H1 (cell line): ENCODE measurements at places on chromosomes 2 and 18. TPM values are rescaled to one million over a fixed set of nuclear protein-coding genes. Genes with fewer than 3 reads are reported as not detected.

CCBE1 gene
- 2.6 and 4.4 TPM in 2 replicates for total RNA-seq

NDC80 gene
- 40.3 and 45.0 TPM in 2 replicates for total RNA-seq

MAP3K19 gene
- not detected in 2 replicates for total RNA-seq

DPP4 gene
- 3.1 and 3.3 TPM in 2 replicates for total RNA-seq

CXCR1 gene
- total RNA-seq: not detected in 2 replicates

NEB gene
- 2.5 and 2.6 TPM in 2 replicates for total RNA-seq

- no peak for DNase-seq
- H3K4me3 ChIP-seq: no peak overlapping the region
- H3K27ac ChIP-seq: no peak overlapping the region
- H3K36me3 ChIP-seq: no peaks in the 10 kb centered on the region
- H3K4me1 ChIP-seq: no peaks in the 10 kb centered on the region
These were observed 81.9 kb upstream of the TMEM178A start for GRCh38 chr2:39583781-39584180.

DNA sequence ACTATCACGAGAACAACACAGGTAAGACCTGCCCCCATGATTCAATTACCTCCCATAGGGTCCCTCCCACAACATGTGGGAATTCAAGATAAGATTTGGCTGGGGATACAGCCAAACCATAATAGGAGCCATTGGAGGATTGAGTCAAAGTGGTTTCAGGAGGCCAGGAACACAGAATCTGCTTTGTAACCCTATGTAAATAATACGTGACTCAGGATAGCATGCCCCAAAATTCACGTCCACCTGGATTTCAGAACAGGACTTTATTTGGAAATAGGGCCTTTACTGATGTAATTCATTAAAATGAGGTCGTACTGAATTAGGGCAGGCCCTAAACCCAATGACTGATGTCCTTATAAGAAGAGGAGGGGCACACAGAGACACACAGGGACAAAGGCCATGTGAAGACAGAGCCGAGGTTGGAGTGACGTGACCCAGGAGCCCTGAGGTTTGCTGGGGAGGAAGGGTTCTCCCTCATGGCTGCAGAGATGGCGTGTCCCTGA is 16.0 kb upstream of the CNDP2 start:
- no peaks in the 10 kb centered on the region for H3K36me3 ChIP-seq
- no peak overlapping the region for H3K4me3 ChIP-seq
- DNase-seq: no peak
- no peak overlapping the region for H3K27ac ChIP-seq
- H3K4me1 ChIP-seq: no peaks in the 10 kb centered on the region; the same call in 1 of the 2 replicates

DNA sequence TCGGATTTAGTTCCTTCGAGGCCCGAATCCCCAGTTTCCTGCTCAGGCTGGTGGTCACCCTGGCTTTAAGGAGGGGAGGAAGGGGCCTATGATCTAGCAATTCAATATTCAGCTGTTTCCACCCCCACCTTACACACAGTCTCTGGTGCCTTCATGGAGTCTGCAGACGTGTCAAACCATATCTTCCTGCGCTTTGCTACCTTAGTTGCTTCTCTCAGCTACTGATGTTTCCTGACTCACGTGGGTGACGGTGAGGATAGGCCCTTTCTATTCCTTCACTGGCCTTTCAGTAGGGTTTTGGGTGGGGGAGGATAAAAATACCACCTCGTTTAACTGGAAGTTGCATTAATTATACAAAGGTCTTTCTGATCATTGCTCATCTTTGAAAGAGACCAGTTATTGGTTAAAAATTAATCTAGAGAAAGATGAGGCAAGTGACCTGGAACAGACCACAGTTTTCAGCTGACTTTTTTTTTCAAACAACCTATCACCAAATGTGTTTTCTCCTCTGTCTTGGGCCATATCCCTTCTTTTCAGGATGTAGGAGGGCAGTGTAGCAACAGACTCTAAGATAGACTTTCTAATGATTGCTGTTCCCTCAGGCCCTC is 49.7 kb downstream of the SH2D6 start:
- no peak overlapping the region for H3K27ac ChIP-seq
- H3K36me3 ChIP-seq: no peaks in the 10 kb centered on the region
- H3K4me1 ChIP-seq: no peaks in the 10 kb centered on the region; the same call in 1 of the 2 replicates
- no peak overlapping the region for H3K4me3 ChIP-seq
- no peak for DNase-seq

DNA sequence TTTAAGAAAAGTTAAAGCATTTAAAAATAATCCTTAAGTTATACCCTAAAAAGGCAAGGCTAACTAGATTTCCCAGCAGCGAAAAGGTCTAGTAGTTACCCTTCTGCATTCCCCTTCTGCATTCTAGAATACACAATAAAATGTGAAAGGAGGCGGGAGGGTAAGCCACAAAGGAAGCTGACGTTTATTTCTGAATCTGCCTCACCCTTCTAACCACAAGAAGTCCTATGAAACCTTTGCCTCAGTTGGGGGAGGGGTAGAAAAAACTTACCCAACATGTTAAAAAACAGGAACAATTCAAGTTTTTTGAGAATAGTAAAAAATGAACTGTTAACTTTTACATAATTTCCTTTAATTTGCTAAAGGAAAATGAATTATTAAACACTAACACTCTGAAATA is 11.3 kb downstream of the STK17B start:
- H3K4me1 ChIP-seq: no peaks in the 10 kb centered on the region
- H3K36me3 ChIP-seq: no peaks in the 10 kb centered on the region
- DNase-seq: no peak
- no peaks in the 10 kb centered on the region for H3K27me3 ChIP-seq
- no peak overlapping the region for H3K27ac ChIP-seq
- H3K4me3 ChIP-seq: no peak overlapping the region

GRCh38 chr2:45850558-45850957 is 199.1 kb downstream of the PRKCE start:
- H3K4me1 ChIP-seq: no peaks in the 10 kb centered on the region
- DNase-seq: no peak
- peaks cover 2% of the 10 kb centered on the region; the same call in 1 of the 2 replicates for H3K27me3 ChIP-seq
- no peak overlapping the region for H3K27ac ChIP-seq
- no peaks in the 10 kb centered on the region for H3K36me3 ChIP-seq
- H3K4me3 ChIP-seq: no peak overlapping the region

DNA sequence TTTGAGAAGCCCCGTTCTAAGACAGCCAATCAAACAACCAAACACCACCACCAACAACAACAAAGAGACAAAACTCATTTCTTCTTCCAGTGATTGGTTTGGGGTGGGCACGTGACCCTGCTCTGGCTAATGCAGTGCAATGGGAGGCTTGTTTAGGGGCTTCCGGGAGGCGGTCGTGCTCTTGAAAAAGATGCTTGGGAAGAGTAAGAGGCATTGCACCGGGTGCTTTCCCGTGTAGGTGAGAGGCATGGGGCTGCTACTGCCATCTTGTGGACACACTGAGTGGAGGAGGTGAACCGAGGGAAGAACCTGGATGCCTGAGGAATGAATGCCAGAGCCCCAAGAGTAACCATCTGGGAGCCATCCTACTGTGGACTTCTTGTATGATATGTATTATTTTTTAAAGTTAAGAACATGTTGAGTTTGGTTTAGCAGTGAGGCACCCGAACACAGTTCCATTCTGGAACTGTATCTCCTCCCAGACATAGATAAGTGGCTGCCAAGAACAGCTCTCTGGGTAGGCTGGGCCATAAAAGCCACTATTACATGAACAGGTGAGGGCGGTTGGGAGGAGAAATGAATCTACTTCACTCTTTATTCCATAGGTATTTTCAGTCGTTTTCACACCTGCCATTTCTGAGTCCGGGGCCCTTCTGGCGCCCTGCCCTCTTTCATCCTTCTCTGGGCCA is 19.1 kb upstream of the ARHGAP25 start:
- no peaks in the 10 kb centered on the region for H3K36me3 ChIP-seq
- peak; percentile 81 for DNase-seq
- no peak overlapping the region for H3K4me3 ChIP-seq
- H3K4me1 ChIP-seq: no peaks in the 10 kb centered on the region
- H3K27ac ChIP-seq: no peak overlapping the region

DNA sequence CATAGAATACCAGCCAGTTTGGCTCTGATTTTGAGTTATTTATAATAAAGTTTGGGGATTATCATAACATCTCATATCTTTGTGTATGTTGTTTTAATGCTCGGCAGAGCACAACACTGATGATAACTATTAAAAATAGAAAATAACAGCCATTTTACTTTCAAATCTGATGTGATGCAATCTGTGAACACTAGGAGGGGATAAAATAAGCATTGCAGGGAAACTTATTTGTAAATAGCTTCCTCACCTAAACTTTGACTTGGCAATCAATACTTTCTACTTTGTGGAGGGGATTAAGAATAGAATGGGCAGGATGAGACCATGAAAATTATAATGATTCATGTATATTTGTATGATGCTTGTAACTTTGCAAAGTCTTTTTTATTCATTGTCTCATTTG is 54.4 kb downstream of the USP14 start:
- no peak overlapping the region for H3K27ac ChIP-seq
- no peaks in the 10 kb centered on the region for H3K27me3 ChIP-seq
- DNase-seq: no peak
- no peaks in the 10 kb centered on the region for H3K4me1 ChIP-seq

- no peaks in the 10 kb centered on the region for H3K27me3 ChIP-seq
- no peak overlapping the region for H3K4me3 ChIP-seq
- no peaks in the 10 kb centered on the region for H3K4me1 ChIP-seq
These were observed 713.4 kb downstream of the LRRTM4 start for GRCh38 chr2:76808732-76809131.

DNA sequence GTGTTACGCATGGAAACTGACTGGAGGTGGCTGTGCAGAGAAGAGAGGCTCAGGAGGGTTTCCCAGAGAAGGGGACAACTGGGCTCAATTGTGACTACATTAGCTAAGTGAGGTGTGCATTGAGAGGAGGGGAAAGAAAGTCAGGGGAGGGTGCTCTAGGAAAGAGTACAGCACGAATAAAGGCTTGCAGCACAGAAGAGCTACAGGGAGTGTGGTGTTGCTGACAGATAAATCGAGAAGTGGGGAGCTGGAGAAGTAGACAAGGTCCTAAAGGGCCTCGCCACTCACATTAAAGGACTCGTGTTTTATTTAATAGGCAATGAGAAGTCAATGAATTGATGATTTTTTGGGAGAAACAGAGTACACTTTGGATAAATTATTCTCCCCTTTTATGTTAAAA is 65.7 kb upstream of the CTAGE1 start:
- no peak for DNase-seq
- no peaks in the 10 kb centered on the region for H3K27me3 ChIP-seq
- H3K27ac ChIP-seq: no peak overlapping the region
- H3K4me1 ChIP-seq: no peaks in the 10 kb centered on the region

DNA sequence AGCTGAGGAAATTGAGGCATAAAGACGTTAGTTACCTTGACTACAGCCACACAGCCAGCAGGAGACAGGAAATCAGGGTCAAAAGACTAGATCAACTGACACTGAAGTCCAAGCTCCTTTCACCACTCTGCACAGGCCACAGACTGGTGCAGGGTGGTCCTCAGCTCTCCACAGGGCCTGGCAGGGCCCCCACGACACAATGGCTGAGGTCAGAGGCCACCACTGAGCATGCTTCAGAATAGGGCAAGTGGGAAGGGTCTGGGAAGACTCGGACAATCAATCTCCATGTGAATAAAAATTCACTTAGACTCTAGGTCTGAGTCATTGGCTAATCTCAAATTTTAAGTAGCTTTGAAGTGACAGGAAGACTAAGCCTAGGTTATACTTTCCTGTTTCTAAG is 201.7 kb downstream of the ALK start:
- DNase-seq: no peak
- H3K27ac ChIP-seq: no peak overlapping the region
- H3K4me1 ChIP-seq: peaks cover 5% of the 10 kb centered on the region
- H3K36me3 ChIP-seq: no peaks in the 10 kb centered on the region

- H3K4me1 ChIP-seq: peaks cover 14% of the 10 kb centered on the region
- no peak overlapping the region for H3K4me3 ChIP-seq
- DNase-seq: no peak
- no peak overlapping the region for H3K27ac ChIP-seq
These were observed 93.5 kb downstream of the GALNT3 start for GRCh38 chr2:165700531-165700930.

DNA sequence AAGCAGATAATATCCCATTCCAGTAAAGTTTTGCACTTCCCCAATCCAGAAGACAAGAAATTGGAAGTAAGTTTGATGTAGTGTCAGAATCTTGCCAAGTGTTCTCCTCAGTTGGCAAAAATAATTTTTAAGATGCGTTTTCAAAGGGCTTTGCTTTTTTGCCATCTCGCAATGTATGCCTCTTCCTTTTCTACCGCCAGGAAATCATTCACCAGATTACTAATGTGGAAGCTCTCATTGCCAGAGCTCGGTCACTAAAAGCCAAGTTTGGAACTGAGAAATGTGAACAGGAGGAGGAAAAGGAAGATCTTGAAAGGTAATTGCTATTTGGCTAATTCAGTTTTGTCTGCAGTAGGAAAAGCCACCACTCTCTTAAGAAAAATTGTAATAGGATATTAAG is 110.7 kb downstream of the RAB3GAP1 start:
- H3K36me3 ChIP-seq: peaks cover 48% of the 10 kb centered on the region
- no peak for DNase-seq
- H3K27me3 ChIP-seq: no peaks in the 10 kb centered on the region
- H3K4me1 ChIP-seq: no peaks in the 10 kb centered on the region
- no peak overlapping the region for H3K27ac ChIP-seq

DNA sequence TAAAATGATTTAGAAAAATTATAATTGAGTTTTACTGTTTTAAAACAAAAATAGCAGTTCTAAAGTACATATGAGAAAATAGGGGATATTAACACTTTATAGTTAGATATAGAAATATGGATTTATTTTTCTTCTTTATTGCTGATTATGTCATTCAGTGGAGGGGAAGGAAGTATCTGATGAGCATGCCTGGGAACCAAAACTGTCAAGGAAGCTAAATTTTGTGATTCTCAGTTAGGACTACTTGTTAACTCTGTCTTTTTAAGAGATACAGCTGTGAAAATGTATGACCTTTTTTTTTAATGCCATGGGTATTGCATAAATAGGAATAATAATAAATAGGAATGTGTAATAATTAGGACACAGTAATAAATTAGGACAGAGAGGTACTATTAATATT is 44.8 kb downstream of the ITGAV start:
- no peak for DNase-seq
- H3K4me1 ChIP-seq: no peaks in the 10 kb centered on the region
- H3K27ac ChIP-seq: no peak overlapping the region
- peaks cover 2% of the 10 kb centered on the region; the same call in 1 of the 2 replicates for H3K36me3 ChIP-seq
